ENCODE measurements at places on chromosomes 11 and 22. TPM values are rescaled to one million over a fixed set of nuclear protein-coding genes. Genes with fewer than 3 reads are reported as not detected.

DNA sequence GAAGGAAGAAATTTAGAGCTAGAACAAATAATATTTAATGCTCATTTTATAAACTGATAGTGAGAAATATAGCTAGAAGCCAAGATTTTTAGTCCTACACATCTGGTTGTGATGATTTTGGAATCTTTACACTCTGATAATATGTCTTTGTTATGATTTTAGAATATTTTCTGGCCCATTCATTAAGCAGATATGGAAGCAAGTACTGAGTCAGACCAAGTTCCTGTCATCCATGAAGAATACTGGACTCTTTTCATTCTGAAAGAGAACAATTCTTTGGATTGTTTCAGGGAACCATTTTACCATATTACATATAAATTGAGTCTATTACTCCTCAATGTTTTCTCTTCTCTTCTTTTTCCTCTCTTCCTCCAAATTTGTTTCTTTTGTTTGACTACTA, 227.4 kb downstream of the TMEM135 start:
- DNase-seq, result no peak

CBL gene
- total RNA-seq, result 21.7 TPM

- DNase-seq, result peak; percentile 96
These were observed 63.2 kb upstream of the RRAS2 start for GRCh38 chr11:14422052-14422813.

CHRNA10 gene
- 1.1 TPM for total RNA-seq

OMP gene
- total RNA-seq, result not detected

GRCh38 chr22:37610480-37611129, 2.0 kb downstream of the GGA1 start:
- no peak for DNase-seq

GRCh38 chr22:28171712-28172111, 252.7 kb upstream of the PITPNB start:
- no peak for DNase-seq

- DNase-seq, result no peak
These were observed 86.8 kb downstream of the PRMT3 start for GRCh38 chr11:20474176-20474881.

GRCh38 chr22:38017272-38017920, 33.0 kb upstream of the SOX10 start:
- DNase-seq, result no peak

MUC5B gene
- total RNA-seq, result not detected

CRACR2B gene
- total RNA-seq, result 3.9 TPM

DNA sequence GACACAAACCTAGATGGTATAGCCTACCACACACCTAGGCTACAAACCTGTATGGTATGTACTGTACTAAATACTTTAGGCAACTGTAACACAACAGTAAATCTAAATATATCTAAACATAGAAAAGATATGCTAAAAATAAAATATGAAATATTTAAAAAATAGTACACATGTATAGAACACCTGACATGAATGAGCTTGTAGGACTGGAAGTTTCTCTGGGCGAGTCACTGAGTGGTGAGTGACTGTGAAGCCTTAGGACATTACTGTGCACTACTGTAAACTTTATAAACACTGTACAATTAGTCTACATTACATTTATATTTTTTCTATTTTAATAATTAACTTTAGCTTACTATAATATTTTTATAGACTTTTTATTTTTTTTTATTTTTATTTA, 1301.3 kb downstream of the FAM181B start:
- DNase-seq, result no peak

CNGA4 gene
- total RNA-seq, result not detected

- DNase-seq, result no peak
These were observed 15.3 kb upstream of the SYTL2 start for GRCh38 chr11:85826116-85826855.

DNA sequence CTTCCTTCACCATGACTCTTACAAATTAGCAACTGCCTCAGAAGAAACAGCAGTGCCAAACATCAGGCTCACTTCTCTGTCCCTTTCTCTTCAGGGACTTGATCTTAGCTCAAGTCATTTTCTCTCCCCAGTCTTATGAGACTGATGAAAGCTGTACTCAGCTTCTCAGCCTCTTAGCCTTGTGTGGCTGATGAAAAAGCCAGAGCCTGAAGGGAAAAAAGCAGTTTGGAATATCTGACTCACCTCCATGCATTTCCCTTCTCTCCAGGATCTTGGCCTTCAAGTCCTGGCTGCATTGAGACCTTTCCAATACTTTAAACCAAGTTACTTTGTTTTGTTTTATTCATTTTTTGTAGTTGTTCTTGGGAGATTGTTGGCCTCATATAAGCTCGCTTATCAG, 195.9 kb downstream of the SPON1 start:
- no peak for DNase-seq

GRCh38 chr11:117769533-117769932, 27.5 kb downstream of the DSCAML1 start:
- no peak for DNase-seq

DNA sequence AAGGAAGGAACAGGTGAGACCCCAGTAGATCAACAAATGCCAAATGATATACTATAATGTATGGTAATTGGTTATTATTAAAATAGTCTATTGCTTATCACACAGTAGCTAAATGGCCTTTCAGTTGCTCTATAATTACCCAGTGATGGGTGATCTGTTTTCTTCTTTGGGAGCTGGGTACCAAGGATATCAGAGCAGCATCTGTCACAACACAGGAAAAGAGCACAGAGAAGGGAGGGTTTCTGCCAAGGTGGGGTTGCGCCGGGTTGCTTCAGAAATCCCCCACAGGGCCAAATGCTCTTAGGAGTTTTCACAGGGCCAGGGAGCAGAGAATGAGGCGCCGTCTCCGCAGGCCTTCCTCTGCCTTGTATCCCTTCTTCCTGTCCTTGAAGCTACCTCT, 469.4 kb downstream of the INSC start:
- DNase-seq, result no peak

DNA sequence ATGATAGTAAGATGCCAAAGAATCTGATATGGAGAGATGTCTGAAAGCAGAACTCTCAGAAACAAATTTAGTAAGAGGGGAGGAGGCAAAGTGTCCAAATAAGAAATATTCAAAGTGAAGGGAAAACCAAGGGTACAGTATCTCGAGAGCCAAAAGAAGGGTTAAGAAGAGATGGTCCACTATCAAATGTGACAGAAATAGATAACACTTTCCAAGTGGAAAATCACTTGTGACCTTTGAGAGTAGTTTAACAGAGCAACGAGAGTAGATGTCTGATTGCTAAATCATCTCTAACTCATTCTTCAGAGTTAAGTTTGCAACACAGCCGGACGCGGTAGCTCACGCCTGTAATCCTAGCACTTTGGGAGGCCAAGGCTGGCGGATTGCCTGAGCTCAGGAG, 4.3 kb upstream of the BUD13 start:
- DNase-seq, result no peak

LARGE1 gene
- 17.6 TPM for total RNA-seq

DNA sequence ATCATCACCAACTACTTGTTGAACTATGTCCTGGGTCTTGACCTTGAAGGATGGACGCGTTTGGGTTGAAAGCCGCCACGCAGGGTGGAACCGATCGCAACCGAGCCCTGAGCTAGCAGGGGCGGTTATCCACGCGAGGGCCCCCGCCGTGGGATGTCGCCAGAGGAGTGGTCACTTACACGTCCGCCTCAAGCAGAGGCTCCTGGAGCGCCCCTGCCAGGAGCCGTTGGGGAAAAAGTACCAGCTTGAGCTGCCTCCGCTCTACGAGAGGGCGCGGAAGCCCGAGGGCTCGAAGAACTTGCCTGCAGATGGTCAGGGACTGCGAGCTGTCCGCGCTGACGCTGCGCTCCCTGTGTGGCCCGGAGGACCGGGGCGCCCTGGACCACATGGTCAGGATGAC, 100.7 kb upstream of the OR4C13 start:
- no peak for DNase-seq

DNA sequence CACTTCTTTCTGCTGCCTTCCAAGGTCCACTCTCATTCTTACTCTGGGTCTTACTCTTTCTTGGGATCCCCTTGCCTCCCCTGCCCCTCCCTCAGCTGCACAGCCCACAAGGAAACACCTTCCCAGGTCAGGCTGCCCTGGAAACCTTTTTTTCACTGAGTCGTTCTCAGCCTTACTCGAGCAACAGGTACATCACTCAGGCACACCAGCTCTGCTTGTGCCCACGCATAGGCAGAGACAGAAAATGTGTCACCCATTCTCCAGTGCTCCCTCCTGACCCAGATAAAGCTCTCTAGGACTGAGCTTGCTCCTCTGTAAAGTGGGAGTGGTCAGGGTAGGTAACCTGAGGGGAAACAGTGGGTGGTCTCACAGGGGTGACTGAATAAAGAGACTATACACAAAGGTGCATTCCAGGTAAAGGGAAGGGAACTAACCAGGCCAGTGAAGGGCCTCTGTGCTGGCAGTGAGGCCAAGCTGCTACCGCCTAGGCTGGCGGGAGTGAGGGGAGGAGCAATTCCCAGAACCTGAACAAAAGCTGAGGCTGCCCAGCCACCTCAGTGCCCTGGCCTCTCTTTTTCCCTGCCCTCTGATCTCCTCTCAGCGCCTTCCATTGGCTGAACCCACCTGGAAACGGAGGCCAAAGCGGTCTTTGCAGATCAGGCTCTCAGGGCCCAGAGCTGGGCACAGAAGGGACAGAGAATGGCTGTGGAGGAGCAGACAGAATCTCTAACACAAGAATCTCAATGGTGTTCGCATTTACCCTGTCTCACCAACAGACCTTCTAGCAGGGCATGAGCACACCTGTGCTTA, 15.9 kb downstream of the PRG3 start:
- no peak for DNase-seq

DNA sequence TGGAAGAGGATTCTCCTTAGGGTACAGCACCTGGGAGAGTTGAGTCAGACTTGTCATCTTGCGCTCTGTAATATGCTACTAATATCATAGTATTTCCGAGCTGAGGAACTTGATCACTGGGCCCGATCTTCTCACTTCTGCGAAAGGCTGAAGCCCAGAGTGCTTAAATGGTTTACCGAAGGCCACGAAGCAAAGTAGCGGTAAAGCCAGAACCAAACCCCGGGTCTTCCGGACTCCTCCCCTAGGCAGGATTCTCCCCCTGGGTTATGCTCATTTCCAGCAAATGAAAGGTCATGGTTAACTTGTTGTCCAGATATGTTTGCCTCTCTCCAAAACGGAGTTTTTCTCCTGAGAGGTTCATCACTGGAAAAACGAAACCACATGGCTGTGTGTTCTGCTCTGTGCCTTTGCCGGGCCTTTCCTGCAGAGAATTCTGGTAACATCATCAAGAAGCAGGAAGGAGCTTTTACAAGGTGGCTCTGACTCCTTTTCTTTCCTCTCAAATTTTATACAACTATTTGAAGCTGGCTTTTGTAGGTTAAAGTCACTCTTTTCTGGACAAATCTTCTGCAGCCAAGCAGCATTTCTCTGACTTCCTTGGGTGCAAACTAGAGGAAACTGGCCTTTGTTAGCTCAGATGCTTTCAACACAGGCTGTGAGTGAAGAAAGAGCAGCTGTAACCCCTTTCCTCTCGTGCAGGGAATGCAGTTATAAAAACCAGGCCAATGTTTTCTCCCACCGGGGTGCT, 35.5 kb downstream of the UBASH3B start:
- DNase-seq, result no peak
